Cerebellar nuclear complex (tissue), 1 donor: ENCODE measurements at places on chromosomes 7 and 10.

DNA sequence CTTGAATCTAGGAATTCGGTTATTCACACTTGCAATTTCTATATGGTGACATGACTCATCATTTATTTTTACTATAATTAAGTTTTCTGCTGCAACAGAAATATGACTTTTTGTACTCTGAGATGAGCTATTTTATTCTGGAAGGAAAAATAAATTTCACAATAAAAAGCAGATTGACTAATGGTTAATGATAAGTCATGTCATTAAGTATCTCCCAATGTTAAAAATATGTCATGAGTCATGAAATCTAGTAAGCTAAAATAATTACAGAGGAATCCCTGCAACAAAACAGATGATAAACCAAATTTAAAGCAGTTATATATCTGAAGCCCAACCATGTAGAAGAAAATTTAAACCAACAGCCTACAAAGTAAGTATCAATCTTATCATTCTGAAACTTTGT, 149.2 kb downstream of the CACNA2D1 start:
- DNase-seq: no peak

DNA sequence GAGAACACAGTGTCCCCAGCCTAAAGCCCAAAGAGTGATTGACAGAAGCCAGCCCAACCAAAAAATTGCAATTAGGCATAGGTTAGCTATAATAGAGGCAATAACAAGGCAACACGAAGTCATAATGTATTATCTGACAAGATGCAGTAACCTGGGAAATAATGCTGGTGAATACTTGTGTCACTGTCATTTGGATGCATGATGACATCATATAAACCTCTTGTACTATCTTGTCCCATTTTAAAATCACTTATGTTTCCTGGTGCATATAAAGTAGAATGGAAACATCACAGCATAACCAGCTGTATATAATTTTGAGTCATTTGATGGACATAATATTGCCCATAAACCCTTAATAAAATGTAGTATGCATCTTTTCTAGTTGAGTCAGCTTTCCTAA, 1138.3 kb upstream of the LRRTM3 start:
- DNase-seq: no peak

- DNase-seq: no peak
Measured at GRCh38 chr10:88012641-88013040, 149.2 kb downstream of the PTEN start.

- DNase-seq: no peak
Measured at GRCh38 chr10:61899069-61899531, 2.4 kb upstream of the ARID5B start.

GRCh38 chr7:91031757-91032156, 232.5 kb upstream of the FZD1 start:
- no peak for DNase-seq

DNA sequence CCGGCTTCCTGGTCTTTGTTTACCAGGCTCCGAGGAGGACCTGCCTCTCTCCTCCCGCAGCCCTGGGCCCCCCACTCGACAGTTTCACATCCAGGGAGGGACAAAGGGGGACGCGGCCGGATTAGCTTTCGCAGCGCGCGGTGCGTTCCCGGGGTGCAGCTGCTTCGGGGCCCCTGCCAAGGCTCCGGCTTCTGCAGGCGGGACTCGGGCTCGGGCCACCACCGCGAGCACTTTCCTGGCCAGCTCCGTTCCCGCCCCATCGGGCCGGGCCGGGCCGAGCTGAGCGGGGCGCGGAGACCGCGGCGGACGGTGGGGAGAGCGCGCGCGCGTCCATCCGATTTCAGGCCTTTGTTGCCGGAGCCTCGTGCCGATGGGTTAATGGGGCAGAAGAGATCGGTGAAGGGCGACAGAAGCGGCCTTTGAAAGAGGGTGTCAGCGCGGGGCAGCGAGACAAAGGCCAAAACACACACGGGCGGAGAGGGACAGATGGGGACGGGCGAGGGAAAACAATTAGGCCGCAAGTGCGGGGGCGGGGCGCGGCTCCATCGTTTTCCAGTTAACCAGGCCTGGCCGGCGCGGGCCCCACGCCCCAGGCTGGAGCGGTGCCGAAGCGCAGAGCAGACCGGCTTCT, 8.5 kb upstream of the UNCX start:
- DNase-seq: no peak
